Brain (organoid and tissue), 16 donors: ENCODE measurements at places on chromosomes 11 and 22. TPM values are rescaled to one million over a fixed set of nuclear protein-coding genes. Genes with fewer than 3 reads are reported as not detected.

GRCh38 chr11:128835741-128836430 is 31.2 kb downstream of the KCNJ1 start:
- DNase-seq: no peak

DNA sequence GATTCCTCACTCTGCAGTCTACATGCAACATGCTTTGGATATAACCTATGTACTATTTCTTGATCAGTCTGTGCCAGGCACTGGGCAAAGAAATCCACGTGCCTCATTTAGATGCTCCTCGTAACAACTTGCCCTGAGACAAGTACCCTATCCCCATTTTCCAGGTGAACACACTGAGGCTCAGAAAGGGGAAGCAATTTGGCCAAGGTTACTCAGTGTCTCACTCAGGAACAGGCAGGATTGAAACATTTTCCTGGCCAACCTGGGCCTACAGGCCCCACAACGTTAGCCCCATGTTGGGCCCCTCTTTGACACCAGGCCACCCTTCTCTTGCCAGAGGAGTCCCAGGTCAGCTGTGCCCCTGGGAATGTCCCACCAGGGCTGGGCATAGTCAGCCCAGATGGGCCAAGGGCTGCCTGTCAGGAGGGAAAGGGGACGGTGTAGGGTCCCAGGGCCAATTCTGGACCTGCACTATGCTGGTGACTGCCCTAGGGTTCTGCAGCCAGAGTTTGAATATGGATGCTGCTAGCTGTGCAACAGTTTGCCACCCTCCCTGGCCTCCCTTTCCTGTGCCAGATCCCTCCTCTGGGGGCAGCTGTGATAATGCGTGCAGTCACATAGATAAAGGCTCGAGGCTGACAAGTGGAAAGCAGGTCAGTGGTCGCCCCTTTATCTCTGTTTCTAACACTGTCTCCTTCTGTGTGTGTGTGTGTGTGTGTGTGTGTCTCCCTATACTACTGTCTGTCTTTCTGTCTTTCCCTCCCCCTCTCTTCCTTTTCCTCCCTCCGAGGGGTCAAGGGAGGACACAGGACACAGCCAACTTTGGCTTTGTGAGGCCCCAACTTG is 10.4 kb upstream of the EMID1 start:
- no peak for DNase-seq

GRCh38 chr22:42635531-42635930 is 4.9 kb downstream of the ATP5MGL start:
- DNase-seq: no peak

DNA sequence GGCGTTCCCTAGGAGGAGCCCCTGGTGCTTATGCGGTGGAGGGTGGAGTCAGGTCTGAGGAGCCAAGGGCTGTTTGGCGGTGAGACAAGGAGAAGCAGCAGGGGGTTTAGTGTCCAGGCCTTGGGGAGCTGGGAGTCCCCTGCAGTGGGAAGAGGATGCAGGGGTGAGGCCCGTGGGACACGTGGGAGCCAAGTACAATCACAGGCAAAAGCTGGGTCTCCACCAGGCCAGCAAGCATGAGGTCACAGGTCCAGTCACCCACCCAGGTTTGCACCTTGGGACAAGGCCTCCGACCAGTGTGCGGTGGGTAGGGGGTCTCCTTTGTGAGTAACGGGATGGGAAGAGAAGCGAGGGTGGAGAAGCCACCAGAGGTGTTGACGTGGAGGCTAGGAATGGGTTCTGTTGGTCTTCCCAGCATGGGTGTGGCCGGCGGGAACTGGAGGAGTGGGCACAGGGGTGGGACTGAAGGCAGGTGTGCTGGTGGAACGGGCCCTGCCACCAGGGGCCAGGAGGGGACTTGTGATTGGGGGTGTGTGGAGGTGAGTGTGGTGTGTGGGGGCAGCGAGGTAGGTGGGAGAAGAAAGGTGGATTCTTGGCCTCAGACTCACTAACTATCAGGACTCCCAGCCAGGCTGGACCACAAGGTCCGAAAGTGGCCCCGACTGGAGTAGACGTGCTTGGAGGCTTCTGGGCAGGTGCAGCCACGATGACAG is 953.6 kb downstream of the TBC1D22A start:
- no peak for DNase-seq

DNA sequence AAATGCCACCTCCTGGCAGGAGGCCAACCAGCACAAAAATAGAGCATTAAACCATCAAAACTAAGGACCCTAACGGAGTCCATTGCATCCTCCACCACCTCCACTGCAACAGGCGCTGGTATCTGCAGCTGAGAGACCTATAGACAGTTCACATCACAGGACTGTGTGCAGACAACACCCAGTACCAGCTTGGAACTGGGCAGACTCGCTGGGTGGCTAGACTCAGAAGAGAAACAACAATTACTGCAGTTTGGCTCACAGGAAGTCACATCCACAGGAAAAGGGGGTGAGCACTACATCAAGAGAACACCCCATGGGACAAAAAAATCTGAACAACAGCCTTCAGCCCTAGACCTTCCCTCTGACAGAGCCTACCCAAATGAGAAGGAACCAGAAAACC is 11.6 kb upstream of the TMEM45B start:
- no peak for DNase-seq

APOL4 gene
- 6.1 TPM for polyA plus RNA-seq

CARNS1 gene
- polyA plus RNA-seq: 68.5 TPM

KCNJ1 gene
- not detected for polyA plus RNA-seq

GRCh38 chr11:32079553-32079952 is 11.3 kb upstream of the RCN1 start:
- no peak for DNase-seq

DNA sequence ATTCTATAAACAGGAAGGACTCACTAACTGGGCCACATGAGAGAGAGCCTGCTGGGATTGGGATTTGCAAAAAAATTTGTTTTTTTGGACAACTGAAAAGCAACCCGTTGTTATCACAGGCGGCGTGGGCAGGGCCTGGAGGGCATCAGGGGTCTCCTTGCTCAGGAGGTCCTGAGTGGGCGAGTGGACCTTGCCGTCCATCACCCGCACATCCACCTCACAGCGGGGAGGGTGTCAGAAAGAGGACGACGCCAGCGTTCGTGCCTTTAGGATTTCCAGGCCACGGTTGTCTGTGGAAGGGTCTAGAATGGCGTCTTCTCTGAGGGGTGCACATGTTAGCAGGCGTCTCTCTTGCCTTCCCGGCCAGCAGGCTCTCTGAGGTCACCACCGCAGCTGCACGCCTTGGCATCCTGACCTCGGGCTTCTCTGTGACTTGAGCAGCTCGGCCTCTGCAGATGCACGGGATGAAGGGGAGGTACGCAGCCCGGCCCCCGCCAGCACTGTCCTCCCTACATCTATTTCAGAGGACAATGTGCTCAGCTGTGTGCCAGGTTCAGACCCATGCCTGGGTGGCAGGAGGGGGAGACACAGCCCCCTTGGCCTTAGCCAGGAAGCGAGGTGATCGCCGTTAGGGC is 749.5 kb downstream of the BRD1 start:
- DNase-seq: no peak

DNA sequence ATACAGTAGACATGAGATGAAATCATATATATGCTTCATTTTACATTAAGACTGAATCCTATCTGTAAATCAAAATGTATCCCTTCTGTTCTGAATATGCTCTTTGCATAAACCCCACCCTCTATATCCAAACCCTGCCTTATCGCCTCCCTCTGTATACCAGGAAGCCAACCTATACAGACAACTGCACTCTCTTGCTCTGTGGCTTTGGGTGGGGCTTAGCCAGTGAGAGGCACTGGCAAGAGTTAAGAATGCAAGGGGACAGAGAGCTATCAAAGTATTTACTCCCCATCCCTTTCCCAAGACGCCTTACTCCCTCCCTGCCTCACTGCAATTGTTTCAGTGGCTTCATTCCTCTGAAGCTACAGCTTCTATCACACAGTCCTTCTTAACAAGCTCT is 309.8 kb downstream of the TTC28 start:
- DNase-seq: no peak

SVIP gene
- 13.4 TPM for polyA plus RNA-seq

MPZL2 gene
- polyA plus RNA-seq: 4.9 TPM

DNA sequence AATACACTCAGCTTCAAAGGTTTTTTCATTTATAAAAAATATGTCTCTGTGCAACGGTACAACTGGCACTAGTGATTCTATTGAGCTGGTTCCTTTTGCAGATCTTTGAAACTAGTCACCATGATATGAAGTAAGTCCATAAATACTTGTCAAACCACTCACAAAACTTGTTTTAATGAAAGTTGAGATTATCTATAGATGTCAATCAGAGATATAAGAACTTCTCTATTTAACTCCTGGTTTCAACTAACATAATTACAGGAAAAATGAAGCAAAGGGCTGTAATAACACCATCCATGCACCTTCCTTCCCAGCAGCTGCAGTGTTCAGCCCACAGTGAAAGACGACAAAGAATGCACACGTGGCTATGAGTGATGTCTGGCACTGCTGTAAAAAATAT is 44.7 kb downstream of the TMEM123 start:
- no peak for DNase-seq

- no peak for DNase-seq
Measured at GRCh38 chr11:66326261-66327111, 9.6 kb upstream of the CD248 start.

- no peak for DNase-seq
Measured at GRCh38 chr11:69512136-69512535, 30.7 kb downstream of the LINC01488 start.

- no peak for DNase-seq
Measured at GRCh38 chr11:76330651-76331050, 50.3 kb downstream of the THAP12 start.

SEC14L6 gene
- polyA plus RNA-seq: 1.0 TPM

GRCh38 chr11:108914211-108914610 is 249.3 kb downstream of the DDX10 start:
- no peak for DNase-seq

C11orf42 gene
- polyA plus RNA-seq: not detected
